ENCODE measurements at places on chromosomes 16 and 17.

- no peak for DNase-seq
Observed at GRCh38 chr17:63645775-63646487, 23.7 kb downstream of the MAP3K3 start.

- no peak for DNase-seq
Observed at GRCh38 chr17:64240741-64241347, 22.2 kb downstream of the TEX2 start.

GRCh38 chr17:27990100-27990499, 52.4 kb upstream of the NLK start:
- DNase-seq, result no peak

DNA sequence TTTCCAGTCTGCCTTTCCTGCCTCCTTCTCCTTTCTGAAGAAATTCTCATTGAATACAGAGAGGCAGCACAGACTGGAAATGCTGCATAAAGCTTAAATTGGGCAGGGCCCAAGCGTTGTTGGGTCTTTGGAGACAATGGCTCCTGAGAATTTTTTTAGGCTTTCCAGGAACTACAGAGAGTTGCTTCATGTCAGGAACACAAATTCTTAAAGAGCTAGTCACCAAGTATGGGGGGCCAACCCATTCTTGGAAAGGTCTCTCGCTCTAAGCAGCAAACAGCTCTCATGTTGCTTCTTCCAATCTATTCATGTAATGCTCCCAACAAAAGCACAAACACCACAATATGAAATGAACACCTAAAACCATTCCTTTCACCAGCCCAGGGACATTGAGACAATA, 6.9 kb downstream of the HNF1B start:
- DNase-seq, result no peak

GRCh38 chr17:44176671-44177501, 6.4 kb downstream of the ASB16 start:
- no peak for DNase-seq

GRCh38 chr16:29156511-29156910, 171.7 kb downstream of the LAT start:
- no peak for DNase-seq

GRCh38 chr16:53920988-53921387, 217.0 kb downstream of the FTO start:
- DNase-seq, result no peak

DNA sequence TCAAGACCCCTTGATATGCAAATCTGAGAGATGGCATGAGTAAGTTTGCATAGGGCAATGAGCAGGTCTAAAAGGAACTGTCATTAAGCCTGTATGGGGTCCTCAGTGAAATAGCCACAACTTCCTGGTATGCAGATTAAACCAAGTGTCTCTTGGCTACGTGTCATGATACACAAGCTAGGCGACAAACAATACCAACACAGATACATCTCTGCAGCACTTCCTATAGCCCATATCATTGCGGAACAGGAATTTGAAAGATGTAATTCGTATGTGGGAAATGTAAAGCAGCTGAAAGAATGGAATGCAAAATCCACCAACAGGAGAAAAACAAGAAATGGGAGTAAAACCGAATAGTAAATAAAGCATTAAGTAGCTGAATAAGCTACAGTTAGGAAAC, 12.9 kb downstream of the PRSS22 start:
- no peak for DNase-seq

DNA sequence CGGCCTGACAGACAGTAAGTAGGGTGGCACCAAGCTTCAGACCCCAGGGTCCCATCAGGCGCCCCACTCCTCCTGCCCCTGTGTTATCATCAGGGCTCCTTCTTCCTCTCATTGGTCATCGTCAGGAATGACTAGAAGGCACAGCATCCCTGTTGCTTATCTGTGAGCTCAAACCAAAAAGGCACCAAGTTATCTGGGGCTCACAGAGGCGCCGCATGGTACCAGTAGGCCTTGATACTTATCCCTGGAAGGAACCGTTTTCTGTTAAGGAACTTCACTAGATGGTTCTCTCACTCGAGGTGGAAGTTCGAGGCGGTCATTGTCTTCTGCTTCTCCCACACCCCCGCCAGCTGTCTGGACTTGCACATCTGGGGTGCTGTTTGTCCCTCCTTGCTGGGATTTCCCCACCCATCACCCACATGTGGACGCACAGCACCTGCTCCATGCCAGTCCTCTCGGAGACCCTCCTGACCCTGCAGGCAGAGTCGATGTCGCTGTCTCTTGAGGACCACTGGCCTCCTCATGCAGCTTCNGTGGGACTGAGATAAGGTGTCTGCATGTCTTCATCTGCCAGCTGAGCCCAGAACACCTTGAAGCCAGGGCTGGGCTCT, 52.1 kb downstream of the METRNL start:
- no peak for DNase-seq

GRCh38 chr16:1223355-1224214, 1.5 kb downstream of the TPSG1 start:
- no peak for DNase-seq

DNA sequence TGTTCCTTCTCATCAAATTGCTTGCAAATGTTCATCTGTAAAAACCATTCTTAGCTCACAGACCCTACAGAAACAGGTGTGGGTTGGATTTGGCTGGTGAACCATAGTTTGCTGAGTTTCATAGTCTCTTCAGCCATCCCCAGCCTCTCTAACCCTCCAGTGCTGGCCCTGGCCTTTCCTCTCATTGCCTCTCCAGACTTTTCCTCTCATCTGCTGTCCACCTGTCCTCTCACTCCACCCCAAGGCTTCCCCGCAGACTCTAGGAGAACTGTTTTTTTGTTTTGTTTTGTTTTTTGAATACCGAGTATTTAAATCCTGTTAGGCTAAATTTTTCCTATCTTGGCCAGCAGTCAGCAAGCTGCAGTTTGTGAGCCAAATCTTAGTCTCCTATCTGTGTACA, 41.1 kb downstream of the MEOX1 start:
- DNase-seq, result no peak

GRCh38 chr16:89142474-89143195, 28.9 kb upstream of the CDH15 start:
- no peak for DNase-seq

DNA sequence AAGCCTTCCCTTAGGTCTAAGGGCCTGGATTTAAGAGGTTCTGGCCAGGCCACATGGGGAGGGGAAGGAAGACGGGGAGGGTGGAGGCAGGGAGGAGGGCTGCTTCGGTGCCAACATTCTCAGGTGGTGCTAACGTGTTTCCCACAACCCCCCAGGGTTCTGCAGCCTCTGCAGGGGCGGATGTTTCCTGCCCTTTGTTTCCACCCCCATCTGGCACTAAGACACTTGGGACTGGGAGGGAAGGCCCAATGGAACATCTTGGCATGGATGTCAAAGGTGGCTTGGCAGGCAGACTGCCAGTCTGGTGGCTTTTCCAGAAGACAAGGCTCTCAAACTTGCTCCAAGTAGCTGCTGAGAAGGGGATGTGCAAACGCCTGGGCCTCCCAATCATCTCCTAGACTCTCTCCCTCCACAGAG, 12.7 kb downstream of the HIC1 start:
- no peak for DNase-seq

DNA sequence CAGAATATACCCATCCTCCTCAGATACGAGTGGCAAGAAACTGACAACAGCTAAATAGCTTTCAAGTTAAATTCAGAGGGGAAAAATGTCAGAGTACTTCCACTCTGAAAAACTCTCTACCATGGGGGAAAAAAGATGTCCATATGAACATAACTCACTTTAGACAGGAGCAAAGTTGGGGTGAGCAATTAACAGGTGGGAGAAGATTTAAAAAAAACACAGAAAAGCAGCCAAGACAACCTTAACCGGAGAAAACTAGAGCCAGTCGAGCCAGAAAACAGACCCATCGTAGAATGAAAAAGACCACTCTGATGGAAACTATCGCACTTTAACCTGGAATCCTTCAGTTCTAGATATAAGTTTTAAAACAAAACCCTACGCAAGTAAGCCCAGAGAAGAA, 833 bp downstream of the TERF2 start:
- DNase-seq, result no peak

GRCh38 chr17:80941743-80942422, 49.8 kb upstream of the CHMP6 start:
- DNase-seq, result no peak

GRCh38 chr16:1184156-1184868, 31.4 kb downstream of the CACNA1H start:
- DNase-seq, result no peak

DNA sequence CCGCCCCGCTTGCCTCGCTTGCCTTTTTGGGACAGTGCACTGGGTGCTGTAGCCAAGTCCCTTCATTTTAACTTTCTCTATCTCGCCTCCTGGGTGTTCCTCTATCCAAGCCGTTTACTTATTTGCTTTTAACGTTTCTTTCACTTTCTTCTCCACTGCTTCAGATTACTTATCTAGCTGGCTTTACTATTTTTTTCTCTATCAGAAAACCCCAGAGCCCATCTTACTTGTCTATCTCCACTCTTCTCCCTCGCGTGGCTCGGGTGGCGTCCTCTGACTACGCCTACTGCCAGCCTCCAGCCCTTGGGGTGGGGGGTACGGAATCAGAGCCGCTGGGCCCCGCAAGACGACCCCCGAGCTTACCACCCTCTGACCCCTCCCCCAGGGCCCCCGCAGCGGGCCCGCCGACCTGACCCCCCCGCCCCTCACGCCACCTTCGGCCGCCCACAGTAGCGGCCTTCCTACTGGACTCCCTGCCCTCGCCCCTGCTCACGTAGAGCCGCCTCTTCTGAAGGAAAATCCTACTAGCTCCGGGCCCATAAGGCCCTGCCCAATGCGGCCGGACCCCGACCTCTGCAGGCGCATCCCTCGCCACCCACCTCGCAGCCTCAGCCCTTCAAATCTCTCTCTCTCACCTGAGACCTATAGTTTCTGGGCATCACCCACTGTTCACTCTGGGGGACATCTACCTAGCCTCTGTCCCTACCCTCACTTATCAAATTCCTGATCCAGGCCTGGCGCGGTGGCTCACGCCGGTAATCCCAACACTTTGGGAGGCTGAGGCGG, 1.0 kb upstream of the SLC12A4 start:
- no peak for DNase-seq

DNA sequence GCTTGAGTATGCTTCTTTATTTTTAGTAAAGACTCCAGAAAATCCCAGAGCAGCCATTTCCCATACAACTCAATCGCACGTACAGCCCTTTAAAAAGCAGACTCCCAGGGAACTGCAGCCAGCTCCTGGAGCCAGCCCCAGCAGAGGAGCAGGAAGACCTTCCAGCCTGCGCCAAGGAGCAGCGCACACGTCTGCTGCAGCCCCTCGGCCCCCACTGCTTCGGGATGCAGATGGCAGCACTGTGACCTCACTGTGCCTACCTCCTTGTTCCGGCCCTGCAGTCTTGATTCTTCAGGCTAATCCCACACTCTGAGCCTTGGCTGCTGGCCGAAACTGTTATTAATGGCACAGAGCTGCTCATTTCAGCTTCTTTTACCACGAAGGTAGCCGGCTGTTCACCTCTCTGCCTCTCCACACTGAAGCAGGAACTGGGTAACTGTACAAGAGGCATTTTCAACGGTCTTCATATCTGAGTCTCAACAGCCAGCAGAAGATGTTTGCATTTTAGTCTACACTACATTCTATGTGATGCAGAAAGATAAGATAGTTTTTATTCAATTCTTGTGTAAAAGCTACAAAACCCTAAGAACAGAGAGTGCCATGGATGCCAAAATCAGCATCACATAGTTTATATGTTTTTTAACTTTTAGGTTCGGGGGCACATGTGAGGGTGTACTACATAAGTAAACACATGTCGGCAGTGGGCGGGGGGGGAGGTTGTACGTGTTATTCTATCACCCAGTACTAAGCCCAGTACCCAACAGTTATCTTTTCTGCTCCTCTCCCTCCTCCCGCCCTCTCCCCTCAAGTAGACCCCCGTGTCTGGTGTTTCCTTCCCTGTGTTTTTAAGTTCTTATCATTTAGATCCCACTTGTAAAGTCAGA, 130.9 kb downstream of the ANKRD11 start:
- DNase-seq, result no peak

GRCh38 chr17:79081571-79082276, 7.1 kb downstream of the ENGASE start:
- DNase-seq, result no peak

GRCh38 chr17:17137731-17138585, 68.2 kb downstream of the PLD6 start:
- DNase-seq, result no peak

Data from activated naive CD8-positive, alpha-beta T cell treated with anti-CD3 and anti-CD28 coated beads, Interleukin-2, amount 50 U/mL, for 24 hours (primary cell).